Spinal cord (tissue), 10 donors: ENCODE measurements at places on chromosomes 3 and 15. TPM values are rescaled to one million over a fixed set of nuclear protein-coding genes. Genes with fewer than 3 reads are reported as not detected.

DNA sequence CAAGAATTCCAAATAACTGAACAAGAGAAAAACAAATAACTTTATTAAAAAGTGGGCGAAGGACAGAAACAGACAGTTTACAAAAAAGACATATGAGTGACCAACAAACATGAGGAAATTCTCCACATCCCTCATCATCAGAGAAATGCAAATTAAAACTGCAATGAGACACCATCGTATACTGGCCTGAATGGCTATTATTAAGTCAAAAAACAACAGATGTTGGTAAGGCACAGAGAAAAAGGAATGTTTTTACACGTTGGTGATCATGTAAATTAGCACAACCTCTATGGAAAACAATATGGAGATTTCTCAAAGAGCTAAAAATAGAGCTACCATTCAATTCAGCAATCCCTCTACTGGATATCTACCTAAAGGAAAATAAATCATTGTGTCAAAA, 1260.4 kb upstream of the ALCAM start:
- no peak for DNase-seq

GRCh38 chr15:36438499-36438898, 140.9 kb upstream of the CDIN1 start:
- DNase-seq: no peak

Gene GBE1
- total RNA-seq: 29.7 TPM

Gene PRTG
- 10.7 TPM for total RNA-seq

- no peak for DNase-seq
These were observed 344.6 kb upstream of the DCBLD2 start for GRCh38 chr3:99246010-99246654.

- no peak for DNase-seq
These were observed 26.5 kb downstream of the DAPK2 start for GRCh38 chr15:64019764-64020163.

Gene TRH
- total RNA-seq: 61.5 TPM

DNA sequence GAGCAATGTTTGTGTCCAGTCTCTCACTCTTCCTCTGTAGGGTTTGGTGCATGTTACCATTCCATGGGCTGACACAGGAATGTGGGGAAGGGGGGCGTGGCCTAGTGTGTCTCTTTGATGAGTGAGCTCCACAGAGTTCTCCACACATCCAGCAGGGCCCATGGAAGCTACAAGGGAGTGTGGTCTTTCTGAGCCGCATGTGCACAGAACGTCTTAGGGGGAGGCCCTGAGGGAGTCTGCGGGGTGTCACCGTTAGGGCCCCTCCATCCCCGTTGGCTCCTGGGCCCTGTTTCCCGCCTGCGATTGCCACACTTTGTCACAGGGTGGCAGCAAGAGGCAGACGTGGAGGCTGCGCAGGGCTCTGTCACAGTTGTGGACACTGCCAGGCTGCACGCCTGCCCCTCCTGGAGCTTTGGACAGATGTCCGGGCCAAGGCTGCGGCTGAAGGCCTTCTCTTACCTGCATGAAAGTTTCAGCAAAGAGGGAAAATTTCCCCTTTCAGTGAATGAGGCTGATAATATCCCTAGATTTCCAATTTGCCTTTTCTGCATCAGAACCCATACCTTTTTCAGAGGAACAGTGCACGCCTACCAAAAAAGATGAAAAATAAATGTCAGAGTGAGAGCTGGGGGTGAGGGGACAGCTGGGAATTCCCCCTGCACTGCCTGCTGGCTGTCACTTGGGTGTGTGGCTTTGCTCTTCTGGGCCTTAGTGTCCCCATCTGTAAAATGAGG, 24.3 kb downstream of the CACNA2D3 start:
- no peak for DNase-seq

Gene UROC1
- 0.06 TPM for total RNA-seq

- no peak for DNase-seq
These were observed 24.5 kb downstream of the ZNF148 start for GRCh38 chr3:125350597-125350996.

- no peak for DNase-seq
These were observed 213.4 kb downstream of the ZBBX start for GRCh38 chr3:167166594-167167253.

DNA sequence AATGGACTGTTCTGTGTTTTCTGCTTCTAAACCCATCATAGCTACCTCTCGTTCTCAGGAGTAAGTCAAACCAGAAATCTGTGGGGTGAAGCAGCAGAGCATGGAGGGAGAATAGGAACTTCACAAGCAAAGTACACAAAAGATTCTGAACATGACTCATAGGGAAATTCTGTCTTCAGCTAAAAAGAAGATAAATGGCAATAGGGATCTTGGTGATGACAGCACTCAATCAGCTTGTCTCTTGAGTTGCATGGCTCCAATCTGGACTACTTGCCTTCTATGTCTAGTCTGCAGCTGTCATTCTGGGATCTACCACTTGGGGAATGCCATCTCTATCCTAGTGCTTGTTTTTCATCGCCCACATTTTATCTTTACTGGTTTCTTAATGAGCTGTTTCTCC, 13.5 kb upstream of the GRAMD1C start:
- DNase-seq: no peak

- DNase-seq: peak; percentile 86
These were observed 14.5 kb downstream of the RLBP1 start for GRCh38 chr15:89206908-89207331.

GRCh38 chr3:184337399-184337714, at the start of gene FAM131A:
Gene FAM131A (plus strand): TSS chr3:184337600. CDS start chr3:184337631, 31 bp downstream.
- peak; percentile 29 for DNase-seq

DNA sequence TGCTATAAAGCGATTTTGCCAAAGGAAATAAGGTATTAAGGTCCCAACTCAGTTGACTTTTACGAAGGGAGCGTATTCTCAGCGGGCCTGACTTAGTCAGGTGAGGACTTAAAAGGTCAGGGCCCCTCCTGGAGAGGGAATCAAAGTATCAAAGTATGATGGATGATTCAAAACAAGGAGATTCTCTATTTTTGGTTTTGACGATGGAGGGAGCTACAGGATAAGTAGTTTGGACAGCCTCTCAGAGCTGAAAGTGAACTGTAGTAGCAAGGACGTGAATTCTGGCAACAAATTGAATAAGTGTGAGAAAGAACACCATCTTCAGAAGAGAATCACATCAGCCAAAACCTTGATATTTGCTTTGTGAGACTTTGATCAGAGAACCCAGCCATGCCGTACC, 1186.5 kb downstream of the SI start:
- no peak for DNase-seq

DNA sequence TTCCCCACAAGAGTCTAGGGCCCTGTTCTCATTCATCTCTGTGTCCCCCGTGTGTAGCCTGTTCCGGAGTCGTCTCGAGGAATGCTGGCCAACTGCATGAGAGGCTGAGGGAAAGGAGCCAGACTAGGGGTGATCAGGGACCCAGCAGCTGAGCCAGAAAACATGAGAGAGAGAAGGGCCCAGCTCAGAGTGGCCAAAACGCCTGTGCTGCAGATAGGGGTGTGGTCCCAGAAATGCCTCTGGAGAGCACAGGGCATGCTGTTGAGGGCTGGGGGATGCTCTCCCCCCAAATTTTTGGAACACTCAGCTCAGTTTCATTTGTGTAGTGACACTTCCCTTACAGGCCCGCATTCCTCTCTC, 14.1 kb downstream of the CYP1A2 start:
- DNase-seq: no peak

DNA sequence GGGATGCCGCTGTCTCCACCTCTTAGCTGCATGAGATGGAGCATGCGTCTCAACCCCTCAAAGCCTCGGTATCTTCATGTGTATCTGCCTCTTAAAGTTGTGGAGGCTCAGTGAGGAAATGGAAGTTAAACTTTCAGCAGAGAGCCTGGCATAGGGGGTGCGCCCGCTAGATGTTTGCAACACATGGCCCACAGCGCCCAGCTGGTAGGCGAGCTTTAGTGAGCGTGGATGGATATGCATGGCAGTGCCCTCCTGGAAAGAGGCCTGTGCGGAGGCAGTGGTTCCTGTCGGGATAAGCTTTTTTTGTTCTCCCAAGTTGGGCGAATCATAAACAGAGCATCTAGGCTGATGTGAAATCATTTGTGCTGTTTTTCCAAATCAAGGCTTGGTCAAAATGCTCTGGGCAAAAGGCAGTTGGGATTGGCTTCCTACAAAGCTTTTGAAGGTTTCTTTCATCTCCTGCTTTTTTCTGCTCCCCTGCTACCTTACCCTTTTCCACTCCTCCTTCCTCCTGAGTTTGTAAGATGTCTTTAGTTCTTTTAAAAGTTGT, 272.4 kb upstream of the TPM1 start:
- DNase-seq: no peak

Gene IQCF5
- not detected for total RNA-seq

Gene CORO2B
- total RNA-seq: 15.9 TPM
